ENCODE measurements at places on chromosomes 11 and 22.

DNA sequence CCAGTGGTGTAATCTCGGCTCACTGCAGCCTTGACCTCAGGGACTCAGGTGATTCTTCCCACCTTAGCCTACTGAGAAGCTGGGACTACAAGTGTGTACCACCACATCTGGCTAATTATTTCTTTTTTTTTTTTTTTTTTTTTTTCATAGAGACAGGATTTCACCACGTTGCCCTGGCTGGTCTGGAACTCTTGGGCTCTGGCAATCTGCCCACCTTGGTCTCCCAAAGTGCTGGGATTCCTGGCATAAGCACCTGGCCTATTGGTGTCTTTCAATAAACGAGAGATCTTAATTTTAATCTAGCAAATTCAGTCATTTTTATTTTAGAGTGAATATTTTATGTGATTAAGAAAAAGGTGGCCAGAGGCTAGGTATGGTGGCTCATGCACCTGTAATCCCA is 40.1 kb downstream of the DGCR2 start:
- no peak for DNase-seq

GRCh38 chr22:32799496-32799895 is 2.0 kb upstream of the TIMP3 start:
- no peak for DNase-seq

- DNase-seq = no peak
Observed at GRCh38 chr11:72468289-72468688, 34.0 kb upstream of the CLPB start.

- no peak for DNase-seq
Observed at GRCh38 chr22:48520884-48521588, 1306.6 kb downstream of the BRD1 start.

GRCh38 chr11:35650006-35650405 is 12.6 kb upstream of the TRIM44 start:
- no peak for DNase-seq

GRCh38 chr11:133541021-133541719 is 8.9 kb upstream of the OPCML start:
- DNase-seq = no peak

- DNase-seq = no peak
Observed at GRCh38 chr22:31425331-31426050, 26.1 kb downstream of the DRG1 start.

GRCh38 chr11:134670247-134670782 is 258.3 kb upstream of the B3GAT1 start:
- no peak for DNase-seq

- no peak for DNase-seq
Observed at GRCh38 chr11:75492181-75492820, 33.4 kb downstream of the GDPD5 start.

DNA sequence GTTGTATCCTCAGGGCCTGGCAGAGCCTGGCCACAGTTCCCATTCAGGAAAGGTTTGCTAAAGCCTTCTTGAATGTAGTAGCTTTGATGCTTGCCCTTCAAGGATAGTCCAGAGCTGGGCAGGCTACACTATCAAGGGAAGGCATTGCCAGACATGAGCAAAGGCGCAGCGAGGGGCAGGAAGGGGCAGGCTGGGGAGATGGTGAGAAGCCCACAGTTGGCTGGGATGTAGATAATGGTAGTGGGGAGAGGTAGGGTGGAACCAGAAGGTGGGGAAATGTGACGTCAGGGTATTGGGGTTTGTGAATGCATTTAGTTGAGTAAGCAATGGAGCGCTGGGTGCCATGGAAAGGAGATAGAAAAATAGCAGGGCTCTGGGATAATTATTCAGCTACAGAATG is 28.6 kb downstream of the LRRC32 start:
- no peak for DNase-seq

DNA sequence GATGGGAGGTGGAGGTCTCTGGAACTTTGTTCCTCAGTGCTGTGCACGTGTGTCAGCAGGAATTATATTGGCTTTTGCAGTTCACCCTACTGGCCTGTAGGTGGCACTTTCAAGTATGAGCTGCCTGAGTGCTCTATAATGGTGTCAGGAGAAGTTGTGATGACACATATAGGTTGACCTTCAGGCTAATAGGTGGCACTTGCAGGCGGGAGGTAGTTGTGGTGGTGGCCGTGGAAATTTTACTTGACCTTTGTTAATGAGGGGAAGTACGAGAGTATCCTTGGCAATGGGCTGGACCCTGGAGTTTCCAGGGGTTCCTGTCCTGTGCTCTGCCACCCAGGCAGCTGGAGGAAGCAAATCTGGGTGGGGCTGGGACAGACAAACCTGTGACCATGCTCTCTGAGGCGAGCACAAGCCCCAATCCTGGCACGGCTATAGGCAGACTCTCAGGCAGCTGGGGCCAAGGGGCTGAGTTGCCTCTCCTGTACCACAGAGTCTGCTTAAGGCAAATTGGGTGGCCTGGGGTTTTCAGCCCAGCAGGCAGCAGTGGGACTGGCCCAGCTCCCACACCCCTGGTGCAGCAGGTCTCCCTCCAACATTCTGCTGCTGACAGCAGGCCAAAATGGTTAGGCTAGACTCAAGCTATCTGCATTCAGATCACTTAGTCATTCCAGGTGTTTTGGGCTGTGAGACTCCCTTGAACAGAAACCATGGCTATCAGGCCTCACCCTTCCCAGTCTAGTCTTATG is 147.5 kb upstream of the CTSC start:
- no peak for DNase-seq

- no peak for DNase-seq
Observed at GRCh38 chr22:24994070-24994763, 41.7 kb downstream of the KIAA1671 start.

DNA sequence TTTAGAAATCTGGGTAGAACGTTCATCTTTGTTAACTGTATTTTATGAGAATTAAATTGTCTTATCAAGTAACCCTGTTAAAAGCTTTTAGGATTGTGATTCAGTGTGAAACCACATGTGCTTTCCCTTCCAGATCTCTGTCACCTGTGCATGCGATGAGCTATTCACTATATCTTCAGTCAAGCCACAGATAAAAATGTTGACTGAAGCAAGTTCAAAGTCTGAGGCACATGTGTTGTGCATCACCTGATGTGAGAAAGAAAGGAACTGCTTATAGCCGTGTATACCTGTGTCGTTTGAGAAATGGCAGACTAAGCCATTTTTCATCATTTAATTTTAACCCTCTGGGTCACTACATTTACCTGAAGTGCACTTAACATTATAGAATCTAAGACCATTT is 1088.9 kb upstream of the TENM4 start:
- no peak for DNase-seq

- DNase-seq = no peak
Observed at GRCh38 chr22:20225693-20225966, 42.5 kb downstream of the RTN4R start.

GRCh38 chr22:33325232-33326004 is 267.2 kb upstream of the SYN3 start:
- no peak for DNase-seq

DNA sequence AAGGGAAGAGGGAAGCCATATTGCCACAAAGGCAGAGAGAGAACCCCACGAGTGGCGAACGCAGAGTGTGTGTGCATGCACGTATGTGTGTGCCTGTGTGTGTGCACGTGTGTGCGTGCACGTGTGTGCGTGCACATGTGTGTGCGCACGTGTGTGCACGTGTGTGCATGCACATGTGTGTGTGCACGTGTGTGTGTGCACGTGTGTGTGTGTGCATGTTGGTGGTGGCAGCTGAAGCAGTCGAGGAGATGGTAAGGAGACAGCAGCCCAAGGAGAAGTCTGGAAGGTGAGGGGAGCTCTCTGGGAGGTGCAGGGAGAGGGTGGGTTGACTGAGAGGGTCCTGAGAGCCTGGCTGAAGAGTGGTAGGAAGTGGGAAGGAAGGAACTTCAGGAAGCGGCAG is 94.1 kb upstream of the NECTIN1 start:
- DNase-seq = no peak

DNA sequence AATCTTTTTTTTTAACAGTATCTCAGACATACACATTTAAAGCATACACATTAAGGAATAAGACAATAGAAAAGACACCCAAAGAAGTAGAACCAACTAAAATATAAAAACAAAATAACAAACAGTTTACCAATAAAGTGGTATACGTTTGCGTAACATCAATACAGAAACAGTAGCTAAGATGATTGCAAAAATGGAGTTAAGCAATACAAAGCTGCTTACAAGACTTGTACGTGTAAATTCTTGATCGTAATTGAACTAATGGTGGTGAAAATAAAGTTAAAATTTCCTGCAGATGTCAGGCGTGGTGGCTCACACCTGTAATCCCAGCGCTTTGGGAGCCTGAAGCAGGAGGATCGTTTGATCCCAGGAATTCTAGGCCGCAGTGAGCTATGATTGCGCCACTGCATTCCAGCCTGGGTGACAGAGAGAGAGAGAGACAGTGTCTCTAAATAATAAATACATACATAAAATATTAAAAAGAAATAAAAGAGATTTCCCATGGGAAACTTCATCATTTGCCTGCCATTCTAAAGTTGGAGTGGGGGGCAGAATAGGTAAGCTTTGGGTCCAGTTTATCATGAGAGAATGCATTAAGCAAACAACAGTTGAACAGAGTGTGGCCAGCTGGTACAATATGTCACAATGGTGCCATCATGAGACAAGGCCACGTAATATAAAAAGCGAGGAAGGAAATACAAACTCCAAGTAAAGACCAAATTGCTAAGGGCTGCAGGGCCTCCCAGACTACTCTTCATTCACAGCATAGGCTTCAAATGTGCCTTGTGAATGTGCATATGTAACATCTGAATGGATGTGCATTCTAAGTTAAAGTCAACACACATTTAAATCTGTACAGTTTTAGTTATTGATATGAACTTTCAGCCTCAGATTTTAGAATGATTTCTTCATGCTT is 38.9 kb upstream of the EED start:
- DNase-seq = no peak

DNA sequence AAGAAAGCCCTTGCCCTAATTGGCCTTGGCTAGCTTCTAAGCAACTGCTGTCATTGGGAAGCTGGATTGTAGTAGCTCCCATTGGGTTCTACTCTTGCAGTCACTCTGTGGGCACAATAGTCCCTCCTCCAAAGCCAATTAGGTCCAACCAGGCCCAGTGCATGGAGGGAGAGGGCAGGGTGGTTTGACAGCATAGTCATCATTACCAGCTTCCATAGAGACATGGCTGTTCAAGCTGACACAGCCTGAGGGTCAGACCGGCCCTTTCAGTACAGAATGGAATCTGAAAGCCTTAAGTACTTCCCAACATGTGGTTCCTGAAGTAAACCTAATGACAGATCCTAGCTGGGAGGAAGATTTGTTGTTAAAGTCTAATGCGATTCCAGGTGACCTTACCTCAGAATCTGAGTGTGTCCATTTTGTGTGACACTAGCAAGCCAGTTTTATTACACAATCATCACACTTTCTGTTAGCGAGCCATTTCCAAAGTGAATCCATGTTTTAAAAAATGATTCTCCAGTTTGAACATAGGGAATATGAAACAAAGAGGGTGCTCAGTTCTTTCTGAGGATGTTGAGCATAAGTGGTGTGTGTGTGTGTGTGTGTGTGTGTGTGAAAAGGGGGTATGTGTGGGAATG is 6.9 kb downstream of the PLET1 start:
- no peak for DNase-seq

DNA sequence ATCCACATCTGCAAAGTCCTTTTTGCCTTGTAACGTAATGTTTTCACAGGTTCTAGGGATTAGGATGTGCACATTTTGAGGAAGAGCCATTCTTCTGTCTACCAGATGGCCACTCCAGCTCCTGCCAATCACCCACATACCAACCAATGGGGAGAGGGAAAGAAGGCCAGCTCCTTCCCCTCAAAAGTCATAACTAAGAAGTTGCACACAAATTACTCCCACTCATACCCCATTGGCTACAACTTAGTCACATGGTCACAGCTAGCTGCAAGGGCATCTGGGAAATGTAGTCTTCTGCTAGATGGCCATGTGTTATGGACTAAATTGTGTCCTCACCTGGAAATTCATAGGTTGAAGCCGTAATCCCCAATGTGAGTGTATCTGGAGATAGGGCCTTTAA is 15.4 kb upstream of the MYOD1 start:
- no peak for DNase-seq

DNA sequence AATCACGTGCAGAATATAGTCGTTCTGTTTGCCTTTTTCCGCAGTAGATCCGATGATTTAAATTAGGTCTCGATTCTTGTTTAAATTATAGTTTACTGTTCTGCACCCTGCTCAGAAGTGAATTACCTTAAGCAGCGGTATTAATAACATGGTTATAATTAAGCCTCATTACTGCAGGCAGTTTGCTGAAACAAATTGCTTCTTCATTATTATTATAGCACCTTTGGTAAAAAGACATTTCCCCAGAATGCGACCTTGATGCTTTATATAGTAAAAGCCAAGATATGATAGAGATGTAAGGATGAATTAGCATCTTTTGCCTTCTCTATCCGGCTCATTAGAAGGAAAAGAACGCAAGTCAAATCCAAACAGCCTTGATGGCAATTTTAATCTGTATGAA is 625.2 kb upstream of the CADM1 start:
- DNase-seq = no peak

GRCh38 chr22:37503850-37504249 is 15.4 kb downstream of the CARD10 start:
- DNase-seq = no peak

- no peak for DNase-seq
Observed at GRCh38 chr22:28900379-28900925, 17.1 kb downstream of the ZNRF3 start.

GRCh38 chr22:43039800-43040199 is 24.9 kb upstream of the PACSIN2 start:
- no peak for DNase-seq

DNA sequence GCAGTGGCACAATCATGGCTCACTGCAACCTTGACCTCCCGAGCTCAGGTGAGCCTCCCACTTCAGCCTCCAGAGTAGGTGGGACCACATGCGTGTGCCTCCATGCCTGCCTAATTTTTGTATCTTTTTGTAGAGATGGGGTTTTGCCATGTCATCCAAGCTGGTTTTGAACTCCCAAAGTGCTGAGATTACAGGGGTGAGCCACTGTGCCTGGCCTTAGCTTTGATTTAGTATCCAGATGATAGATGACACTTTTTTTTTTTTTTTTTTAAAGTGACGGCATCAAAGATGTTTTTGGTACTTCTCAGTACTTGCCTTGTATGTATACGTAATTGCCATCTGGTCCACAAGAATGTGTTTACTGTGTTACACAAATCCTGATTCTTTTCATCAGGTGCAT is 23.4 kb downstream of the LDHAL6A start:
- DNase-seq = no peak
